ENCODE measurements at places on chromosomes 3 and 15.
A peak's percentile ranks its signal among the peaks of the same experiment; 100 is the strongest.

DNA sequence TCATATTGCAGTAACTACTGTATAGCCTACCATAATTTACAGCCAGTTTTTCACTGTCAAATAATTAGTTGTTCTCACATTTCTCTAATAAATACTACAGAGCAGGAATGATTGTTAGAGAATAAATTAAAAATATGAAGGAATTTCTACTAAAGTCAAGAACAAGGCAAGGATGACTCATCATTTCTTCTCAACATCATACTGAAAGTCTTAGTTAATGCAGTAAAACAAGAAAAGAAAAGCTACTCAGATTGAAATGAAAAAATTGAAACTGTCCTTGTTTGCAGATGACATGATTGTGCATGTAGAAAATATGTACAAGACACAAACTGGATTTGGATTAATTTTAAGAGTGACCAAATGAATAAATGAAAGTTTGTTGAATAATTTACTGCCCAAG, 608.2 kb downstream of the NSUN3 start:
- DNase-seq: no peak

- DNase-seq: no peak
These were observed 21.2 kb downstream of the ZDHHC23 start for GRCh38 chr3:113968986-113969385.

DNA sequence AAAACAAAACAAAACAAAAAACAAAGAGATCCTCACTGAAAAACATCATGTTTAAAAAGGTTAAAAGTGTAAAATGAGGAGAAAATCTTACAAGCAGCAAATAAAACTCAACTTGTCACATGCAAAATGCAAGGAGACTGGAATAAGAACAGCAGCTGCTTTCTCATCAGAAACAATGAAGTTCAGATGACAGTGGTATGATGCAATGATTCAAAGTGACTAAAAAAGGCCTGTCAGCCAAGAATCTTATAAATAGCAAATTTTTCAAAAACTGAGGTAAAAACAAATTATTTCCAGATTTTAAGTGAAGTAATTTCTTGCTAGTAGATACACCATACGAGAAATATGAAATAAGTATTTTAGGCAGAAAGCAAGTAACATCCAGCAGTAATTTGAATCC, 68.6 kb upstream of the EPHA3 start:
- DNase-seq: no peak

- DNase-seq: peak; percentile 31
These were observed 35.2 kb downstream of the GLB1 start for GRCh38 chr3:33061782-33062181.

GRCh38 chr3:191774485-191774884, 313.5 kb downstream of the PYDC2 start:
- DNase-seq: no peak

DNA sequence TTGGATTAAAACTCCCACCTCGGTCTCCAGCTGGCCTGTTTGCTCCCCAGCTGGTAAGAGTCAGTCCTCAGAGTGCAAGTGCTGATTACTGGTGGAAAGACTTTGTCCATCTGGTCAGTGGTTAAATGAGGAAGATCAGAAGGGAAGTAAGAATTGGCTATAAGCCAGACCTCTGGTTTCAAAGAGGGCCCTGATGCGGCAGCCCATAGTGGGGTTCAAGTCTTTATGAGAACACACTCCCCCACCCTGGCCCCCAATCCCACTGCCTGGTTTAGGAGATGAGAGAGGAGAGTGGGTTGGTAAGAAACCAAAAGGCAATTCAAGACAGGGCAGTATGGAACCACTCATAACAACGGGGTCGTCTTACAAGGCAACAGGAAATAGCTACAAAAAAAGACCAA, 65.0 kb downstream of the FRMD4B start:
- DNase-seq: no peak

DNA sequence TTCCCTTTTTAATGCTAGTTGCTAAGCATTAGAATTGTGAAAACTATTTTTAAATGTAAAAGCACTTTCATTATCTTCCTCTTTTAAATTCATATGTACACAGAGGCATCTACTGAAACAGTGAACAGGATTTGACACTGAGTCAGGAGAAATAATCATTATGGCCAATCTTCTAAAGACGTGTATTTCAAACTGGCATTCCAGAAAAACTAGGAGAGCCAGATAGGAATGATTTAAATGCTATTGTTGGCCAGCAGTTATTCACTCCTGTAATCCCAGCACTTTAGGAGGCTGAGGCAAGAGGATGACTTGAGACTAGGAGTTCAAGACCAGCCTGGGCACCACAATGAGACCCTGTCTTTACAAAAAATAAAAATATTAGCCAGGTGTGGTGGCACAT, 67.6 kb upstream of the RAP2B start:
- DNase-seq: no peak

DNA sequence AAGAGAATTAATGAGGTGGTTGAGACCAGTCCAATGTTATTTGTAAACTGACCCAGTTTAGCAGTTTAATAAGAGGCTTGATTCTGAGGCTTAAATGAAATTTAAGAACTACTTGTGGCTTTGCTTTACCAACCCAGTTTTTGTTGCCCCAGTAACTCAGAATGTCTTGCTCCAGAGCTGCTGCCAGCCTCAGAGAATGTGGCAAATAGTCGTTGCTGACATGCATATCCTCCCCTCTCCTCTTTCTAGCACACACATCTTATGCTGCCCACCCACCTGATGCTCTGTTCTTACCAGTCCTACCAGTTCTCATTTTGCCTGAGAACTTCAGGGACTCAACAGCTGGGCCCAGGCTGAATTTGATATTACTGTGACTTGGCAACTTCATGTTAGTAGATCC, 92.4 kb upstream of the TSC22D2 start:
- no peak for DNase-seq

DNA sequence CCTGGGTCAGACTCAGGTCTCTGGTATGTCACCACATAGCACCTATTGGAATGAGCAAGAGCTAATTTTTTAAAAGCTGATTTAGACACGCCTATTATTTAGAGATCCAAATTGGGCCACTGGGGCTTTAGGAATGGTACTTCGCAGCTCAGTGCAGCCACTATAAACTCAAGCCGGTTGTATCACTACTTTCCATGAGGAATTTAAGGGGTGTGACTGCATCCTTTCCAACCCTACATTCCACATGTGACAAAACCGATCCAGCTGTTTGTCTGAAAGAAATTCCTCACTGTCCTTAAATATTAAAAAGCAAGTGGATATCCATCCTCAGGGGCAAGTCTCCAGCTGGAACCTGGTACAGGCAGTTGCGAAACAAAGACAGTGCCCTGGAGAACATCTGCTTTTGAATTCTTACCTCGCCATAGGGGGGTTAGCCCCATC, 12.8 kb downstream of the VGLL3 start:
- no peak for DNase-seq

DNA sequence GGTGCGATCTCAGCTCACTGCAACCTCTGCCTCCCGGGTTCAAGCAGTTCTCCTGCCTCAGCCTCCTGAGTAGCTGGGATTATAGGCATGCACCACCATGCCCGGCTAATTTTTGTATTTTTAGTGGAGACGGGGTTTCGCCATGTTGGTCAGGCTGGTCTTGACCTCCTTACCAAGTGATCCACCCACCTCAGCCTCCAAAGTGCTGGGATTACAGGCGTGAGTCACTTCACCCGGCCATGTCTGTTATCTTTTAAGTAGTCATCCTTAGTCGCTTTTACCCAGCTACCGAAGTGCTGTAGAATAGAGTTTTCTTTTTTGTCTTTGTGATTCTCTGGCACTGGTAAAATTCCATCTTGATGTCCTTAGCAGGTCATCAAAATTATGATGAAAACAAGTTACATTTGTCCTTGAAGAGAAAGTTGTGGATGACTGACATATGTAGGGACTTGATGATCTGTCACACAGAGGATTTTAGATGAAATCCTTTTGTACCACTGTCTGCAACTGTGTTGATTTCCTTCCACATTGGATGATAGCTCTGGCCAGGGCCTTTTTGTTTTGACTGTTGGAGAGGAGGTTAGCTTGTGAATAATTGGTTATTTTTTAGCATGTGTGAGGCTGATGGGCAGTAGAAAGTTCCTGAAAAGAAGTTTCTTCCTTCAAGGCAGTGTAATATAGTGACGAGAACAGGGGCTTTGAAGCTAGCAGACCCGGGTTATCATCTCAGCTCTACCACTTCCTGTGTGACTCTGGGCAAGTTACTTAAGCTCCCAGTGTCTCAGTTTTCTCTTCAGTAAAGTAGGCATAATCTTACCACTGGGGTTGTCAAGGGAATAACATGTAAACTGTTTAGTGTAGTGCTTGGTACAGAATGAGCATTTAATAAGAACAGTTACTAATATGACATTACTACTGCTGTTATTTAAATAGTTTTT, 18.8 kb downstream of the ATG7 start:
- peak; percentile 6 for DNase-seq

- no peak for DNase-seq
These were observed 161.4 kb downstream of the GMNC start for GRCh38 chr3:190701096-190701532.

DNA sequence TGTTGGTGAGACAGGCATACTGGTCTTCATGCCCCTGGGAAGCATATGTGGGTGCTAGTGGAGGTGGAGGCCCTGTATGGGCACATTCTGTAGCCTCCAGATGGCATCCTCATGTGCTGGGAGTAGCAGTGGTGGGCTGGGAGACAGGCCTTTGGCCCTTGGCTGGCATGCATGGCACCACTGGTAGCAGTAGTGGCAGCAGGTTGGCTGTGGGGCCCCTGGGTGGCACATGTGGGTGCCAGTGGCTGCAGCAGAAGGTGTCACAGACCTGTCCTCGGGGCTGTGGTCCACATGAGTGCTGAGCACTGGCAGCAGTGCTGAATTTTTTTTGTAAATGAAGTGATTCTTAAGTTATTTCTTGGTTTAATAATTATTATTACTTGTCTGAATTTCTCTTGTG, 71.2 kb downstream of the TNFAIP8L3 start:
- no peak for DNase-seq

DNA sequence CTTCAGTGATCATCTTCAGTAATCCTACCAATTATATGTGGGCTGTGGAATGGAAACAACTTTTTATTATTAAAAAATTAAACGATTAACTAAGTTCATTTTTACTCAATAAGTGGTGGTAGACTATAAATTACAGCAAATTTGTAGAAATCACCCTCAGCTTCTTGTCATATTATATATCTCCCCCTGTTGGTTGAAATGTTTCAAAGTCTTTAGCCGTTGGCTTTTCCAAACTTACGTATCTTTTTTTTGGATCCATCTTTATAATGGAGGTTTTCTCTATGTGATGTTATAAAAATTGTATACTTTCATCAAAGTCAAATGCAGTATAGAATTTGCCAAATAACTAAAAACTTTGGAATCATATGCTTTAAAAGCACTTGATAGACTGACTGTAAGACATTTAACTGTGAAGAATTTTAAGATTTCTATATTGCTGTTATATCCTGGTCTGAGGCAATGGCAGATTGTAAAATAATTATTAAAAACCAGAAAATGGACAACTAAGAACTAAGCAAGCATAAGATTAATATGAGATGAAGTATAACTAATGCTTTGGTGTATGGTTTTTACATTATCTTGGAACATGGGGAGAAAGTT, 44.7 kb downstream of the ATP11B start:
- no peak for DNase-seq

- peak; percentile 26 for DNase-seq
These were observed 27.5 kb upstream of the CFAP161 start for GRCh38 chr15:81106560-81106959.

DNA sequence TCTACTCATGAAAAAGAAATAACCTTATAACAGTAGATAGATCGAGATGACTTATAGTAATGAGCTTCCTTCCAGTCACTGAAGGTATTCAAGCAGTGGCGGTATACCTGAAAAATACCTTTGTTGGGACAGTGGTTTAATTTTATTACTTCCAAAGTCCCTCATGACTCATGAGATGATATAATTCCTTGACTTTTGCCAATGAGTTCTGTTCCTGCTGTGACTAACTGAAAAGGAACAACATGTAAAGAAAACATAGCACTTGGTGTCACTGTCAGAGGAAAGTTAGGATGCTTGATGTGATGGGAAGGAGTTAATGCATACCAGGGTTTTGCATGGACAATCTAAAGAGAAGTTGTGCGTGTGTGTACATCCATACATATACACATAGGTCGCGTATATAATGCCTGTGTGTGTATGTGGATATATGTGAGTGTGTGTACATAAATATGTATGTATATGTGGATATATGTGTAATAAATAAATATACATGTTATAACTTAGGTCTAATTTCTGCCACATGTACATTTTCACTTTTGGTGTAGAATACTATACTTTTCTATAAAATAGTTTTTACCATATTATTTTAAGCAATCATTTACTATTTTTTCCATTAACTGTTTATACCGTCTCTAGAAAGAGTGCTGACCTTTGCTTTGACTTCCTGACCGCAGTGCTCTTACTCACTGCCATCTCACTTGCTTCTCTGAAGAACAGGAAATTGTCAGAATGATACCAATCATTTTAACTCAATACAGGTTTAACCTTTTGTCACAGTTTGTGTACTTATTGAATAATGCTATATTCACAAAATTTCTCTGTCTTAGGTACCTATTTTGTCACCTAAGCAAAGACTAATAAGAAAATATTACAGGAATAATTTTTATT, 12.6 kb upstream of the PAK2 start:
- no peak for DNase-seq

- no peak for DNase-seq
These were observed 48.0 kb downstream of the CACNA2D2 start for GRCh38 chr3:50455161-50456018.

GRCh38 chr3:34261001-34261385, 462.6 kb downstream of the PDCD6IP start:
- DNase-seq: no peak

DNA sequence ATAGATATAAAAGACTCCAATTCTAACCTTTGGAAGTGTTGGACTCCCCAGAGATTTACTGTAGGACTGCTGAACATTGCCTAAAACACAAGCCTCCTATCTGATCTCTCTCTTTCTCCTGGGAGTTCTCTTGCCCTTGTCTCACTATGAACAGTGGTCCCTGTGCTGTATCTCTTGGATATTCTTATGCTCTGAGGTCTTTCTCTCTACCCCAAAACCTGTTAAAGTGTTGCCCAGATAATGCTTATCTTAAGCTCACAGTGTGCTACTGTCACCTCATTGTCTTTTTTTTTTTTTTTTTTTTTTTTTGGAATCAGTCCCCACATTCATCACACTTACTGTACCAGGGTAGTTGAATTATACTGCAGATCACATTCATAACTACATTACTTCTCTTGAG, 131.0 kb upstream of the CBLB start:
- no peak for DNase-seq

DNA sequence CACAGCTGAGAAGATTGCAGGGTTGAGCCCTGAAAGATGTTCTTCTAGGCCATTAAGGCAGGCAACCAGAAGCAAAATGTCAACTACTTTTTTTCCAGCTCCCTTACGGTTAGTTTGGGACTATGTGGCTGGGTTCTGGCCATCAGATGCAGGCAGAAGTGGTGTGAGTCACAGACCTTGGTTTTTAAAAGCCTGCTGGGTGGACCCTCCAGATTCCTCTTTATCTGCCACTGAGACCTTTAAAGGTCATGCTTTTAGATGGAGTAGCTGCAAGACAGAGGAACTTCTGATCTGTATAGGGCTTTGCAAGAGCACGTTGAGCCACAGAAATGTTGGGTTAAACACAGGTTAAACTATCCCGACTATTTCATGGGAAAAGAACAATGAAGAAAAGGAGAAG, 102.9 kb downstream of the CHST2 start:
- no peak for DNase-seq

GRCh38 chr3:42489116-42489936, 13.1 kb upstream of the VIPR1 start:
- DNase-seq: no peak

Data from activated CD4-positive, alpha-beta T cell treated with anti-CD3 and anti-CD28 coated beads, Interleukin-2, amount 50 U/mL, for 1 hour (primary cell).